ENCODE measurements at places on chromosomes 5 and 9.

DNA sequence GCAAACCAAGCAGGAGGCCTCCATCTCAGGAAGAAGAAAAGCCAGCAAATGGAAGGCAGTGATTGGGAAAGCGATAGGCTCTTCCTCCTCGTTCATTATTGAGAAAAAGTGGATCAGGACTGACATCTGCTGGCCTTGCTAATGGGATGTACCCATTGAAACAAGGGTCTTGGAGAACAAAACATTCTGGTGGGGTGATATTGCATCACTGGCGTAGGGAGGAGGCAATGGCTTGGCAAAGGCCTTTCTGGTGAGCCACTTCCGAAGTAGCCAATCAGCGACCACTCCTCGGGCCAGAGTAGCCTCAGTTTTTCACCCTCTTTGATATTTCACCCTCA lies 86.7 kb upstream of the NFIB start:
- no peak for DNase-seq

GRCh38 chr9:112125951-112126388 lies 49.1 kb downstream of the SUSD1 start:
- DNase-seq: no peak

DNA sequence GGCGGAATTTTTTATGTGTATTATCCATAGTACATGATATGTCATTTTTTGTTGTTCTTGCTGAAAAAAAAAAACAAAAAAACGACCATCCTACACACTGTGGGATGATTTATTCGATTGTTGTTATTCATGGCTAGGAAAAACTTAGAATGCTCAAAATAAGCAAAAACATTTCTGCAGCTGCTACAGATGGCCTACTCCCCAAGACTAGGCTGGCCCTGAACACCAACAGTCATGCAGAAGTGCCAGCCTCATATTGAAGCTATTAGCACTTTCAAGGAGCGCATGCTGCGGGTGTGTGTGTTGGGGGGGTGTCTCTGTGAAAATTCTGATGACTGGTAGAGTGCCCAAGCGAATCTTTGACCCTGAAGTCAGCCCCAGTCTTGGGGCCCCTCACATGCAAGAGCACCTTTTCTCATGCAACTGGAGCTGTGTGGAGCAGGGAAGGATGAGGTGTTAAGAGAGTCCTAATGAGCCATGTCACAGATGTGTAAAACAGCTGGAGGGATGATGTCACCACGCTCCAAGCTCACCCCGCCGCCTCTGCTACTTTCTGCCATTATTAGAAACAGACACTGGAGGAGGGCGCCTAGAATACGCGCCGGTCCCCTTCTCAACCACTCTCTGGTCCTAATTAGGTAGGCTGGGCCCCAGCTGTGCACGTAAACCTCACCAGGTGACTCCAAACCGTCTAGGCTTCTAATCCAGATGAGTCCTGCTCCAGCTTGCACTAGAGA lies 61.0 kb upstream of the SMIM23 start:
- no peak for DNase-seq

DNA sequence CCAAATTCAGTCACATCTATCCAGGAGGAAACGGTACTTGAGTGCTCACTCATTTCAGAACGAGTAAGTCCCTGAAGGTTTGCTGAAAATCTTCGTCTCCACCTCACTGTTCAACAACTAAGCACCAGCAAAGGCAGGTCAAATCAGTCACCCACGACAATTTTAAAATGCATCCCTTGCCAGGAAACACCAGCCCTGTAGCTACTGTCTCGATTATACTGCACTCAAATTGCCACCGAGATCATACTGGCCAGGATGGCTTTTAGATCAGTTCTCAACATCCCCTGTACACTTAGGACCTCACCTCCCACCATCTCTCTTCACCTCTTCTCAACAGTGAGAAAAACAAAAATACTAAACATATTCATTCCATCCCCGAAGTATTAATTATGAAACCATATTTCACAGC lies 298.6 kb downstream of the AGTPBP1 start:
- DNase-seq: no peak

DNA sequence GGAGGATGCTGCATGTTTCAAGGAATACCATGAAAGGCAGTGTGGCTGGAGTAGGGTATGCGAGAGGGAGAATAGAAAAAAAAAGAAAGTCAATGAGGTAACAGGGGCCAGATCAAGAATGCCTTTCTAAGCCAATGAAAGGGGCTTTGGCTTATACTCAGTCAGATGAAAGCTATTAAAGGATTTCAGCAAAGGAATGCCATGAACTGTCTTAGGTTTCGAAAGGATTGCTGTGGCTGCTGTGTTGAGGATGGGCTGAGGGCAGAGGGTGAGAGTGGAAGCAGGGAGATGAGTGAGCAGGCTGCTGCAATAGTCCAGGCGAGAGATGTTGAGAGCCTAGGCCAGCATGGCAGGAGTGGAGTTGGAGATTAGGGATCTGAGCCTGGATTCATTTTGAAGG lies 135.4 kb upstream of the CKMT2 start:
- no peak for DNase-seq

DNA sequence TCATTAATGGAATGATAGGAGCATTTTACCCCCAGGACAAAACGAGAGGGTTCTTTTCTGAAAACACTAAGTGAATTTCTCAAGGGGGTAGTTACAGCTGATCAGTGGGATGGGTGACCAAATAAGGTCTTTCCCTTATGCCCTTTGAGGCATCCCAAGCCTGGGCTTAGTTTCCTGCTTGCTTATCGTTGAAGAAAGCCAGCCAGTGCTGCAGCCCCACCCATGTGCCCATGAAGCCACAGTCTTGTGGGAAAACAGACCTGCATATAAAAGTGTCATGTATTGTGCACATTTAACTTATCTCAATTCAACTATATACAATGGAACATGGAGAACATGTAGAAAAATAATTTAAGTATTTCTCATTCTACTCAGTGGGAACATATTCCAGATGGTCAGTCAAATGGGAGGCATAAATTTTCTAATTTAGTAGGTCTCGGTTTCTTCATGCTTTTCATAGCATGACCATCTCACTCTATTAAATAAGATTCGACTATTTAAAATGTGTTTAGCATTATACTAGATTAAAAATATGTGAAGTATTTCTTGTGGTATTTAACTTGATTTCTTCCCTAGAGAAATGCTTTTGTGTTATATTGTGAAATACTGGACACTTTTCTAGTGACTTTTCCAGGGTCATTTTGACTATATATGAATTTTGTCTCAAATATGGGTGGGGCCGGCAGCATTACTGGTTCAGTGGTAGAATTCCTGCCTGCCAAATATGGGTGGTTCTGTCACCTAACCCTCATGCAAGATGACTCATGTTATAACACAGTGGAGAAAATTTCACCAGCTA lies 189.7 kb upstream of the SGCD start:
- DNase-seq: no peak

- peak; percentile 22 for DNase-seq
Measured at GRCh38 chr5:32707418-32707997, 3.6 kb upstream of the NPR3 start.

GRCh38 chr5:130740047-130740569 lies 424.9 kb downstream of the HINT1 start:
- no peak for DNase-seq
